ENCODE measurements at places on chromosomes 11 and 22.

GRCh38 chr11:68998390-68998911, 14.6 kb downstream of the MRGPRF start:
- no peak for DNase-seq

- peak; percentile 48 for DNase-seq
Observed at GRCh38 chr22:27919942-27920755, 1.1 kb upstream of the PITPNB start.

DNA sequence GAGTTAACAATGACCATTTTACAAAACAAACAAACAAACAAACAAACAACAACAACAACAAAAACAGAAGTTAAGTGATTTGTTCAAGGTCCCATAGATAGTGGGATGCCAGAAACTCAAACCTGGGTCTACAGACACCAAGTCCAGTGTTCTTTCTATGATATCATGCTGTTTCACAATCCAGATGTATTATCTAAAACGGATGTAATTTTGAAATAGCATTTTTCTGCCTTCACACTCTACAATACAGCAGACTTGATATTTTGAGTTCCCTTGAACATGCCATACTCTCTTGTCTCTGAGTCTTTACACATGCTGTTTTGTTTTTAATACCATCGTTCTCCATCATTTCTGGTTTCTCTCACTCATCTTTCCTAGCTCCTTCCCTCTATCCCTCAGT, 104.5 kb downstream of the RELT start:
- no peak for DNase-seq

GRCh38 chr22:49666146-49666809, 161.4 kb downstream of the BRD1 start:
- no peak for DNase-seq

DNA sequence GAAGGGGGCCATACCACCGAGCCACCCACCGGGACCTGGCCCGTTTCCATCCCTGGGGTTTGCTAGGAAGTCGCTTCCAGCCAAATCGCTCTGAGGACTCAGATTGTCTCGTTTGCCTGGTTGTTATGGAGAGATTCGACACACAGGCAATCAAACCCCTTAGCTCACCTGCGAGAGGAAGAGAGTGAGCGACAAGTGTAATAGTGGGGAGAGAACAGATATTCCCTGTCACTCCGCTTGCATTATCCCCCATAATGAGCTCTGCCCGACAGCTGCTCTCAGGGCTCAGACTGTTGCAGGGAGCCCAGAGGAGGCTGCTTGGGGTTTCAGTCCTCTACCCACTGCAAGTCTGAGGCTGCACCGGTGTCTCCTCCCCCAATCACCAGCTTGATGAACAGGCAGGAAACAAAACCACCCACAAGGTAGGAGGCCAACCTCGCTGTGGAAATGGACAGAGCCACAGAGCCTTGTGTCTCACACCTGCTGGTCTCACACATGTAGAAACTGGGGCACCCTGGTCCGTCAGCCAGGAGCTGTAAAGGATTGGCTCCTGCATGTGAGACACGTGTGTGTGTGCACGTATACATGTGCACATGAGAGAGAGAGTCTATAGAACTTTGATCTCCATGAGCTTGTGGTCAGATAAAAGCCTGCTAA, 351.1 kb downstream of the BUD13 start:
- DNase-seq: no peak

DNA sequence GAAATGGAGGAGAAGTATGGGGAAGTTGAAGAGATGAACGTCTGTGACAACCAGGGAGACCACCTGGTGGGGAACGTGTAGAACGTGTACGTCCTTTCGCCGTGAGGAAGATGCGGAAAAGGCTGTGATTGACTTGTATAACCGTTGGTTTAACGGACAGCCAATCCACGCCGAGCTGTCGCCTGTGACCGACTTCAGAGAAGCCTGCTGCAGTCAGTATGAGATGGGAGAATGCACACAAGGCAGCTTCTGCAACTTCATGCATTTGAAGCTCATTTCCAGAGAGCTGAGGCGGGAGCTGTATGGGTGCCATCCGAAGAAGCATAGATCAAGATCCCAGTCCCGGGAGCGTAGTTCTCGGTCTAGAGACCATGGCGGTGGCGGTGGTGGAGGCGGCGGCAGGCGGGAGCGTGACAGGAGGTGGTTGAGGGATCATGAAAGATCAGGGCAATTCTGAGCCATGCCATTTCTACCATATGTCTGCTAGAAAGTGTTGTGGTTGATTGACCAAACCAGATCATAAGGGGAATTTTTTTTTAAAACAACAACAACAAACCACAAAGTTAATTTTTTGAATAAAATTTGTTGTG, 36.8 kb upstream of the PHOX2A start:
- DNase-seq: no peak

- DNase-seq: no peak
Observed at GRCh38 chr22:39382410-39382809, 17.2 kb upstream of the TAB1 start.

GRCh38 chr22:38081941-38082828, 1.8 kb downstream of the SLC16A8 start:
- DNase-seq: no peak

DNA sequence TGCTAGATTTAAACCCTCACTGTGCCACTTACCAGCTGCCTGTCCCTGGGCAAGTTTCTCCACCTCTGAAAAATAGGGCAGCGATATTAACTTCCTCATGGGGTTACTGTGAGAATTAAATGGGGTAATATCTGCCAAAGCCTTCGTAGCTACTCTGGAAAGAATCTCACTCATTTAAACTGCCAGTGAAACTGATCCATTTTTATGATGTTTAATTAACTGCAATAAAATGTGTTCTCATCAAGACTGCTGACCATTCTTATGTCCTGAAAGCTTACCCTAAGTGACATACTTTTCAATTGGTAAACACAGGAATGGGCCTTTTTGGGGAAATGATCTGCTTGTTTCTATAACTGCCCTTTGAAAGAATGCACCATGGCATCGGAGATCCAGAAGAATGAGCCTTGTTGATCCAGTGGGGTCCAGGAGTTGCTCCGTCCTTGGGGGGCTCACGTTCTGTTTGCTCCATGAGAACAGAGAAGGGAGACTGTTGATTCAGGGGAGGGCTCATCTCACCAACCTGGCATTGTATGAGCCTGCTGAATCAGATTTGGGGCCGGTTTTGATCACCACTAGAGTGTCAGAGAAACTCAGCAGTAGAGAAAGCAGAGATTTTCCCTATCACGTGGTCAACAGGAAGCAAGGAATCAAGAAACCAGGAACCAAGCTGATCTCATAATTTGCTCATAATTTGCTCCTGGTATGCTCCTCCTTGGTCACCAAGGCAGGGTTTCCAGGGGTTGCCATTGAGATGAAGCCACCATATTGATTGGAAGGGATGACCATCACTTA, 7.0 kb upstream of the CCDC86 start:
- DNase-seq: no peak

All from nephron progenitor cell (in vitro differentiated cells).